ENCODE measurements at places on chromosomes 2 and 18.

GRCh38 chr18:2636126-2636631 is 19.3 kb upstream of the SMCHD1 start:
- no peak for DNase-seq

GRCh38 chr2:236797411-236797810 is 227.8 kb downstream of the ACKR3 start:
- no peak for DNase-seq

DNA sequence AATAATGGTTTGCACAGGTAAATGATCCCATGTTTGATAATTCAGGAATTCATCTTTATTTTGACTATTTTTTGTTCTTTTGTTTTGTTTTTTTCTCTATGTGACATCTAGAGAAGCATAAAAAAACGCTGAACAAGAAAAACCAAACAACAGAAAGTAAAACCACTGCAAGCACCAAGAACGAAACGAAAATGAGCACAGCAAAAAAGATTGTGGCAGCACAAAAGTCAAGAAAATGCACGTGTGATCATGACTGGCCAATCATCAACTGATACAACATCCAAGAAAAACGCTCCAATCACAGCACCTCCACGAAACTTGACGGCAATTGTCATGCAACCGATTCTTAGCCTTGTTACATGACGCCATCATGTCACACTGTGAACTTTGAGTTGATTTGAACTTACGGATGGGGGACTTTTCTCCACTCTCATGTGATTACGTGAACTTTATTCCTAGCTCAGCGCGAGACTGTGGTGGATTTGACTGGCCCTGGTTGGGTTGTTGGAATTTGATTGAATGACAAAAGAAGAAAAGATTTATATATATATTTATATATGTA is 318.7 kb downstream of the CELF4 start:
- DNase-seq: no peak

DNA sequence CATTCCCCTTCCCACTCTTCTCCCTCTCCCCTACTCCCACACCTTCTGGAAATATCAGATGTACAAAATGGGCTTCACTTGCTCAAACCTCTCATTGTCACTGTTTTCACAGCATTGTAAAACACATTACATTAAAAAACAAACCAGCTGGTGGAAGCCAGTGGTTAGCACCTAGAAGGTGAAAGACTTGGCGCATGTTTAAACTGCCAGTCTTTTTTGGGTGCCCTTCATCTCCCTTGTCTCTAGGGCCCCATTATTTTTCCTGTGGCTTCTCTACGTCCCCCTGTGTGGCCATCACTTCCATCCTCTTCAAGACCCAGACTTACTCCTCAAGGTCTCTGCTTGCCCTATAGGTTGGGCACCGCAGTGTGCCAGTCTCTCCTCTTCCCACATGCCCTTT is 34.9 kb downstream of the MGAT5 start:
- no peak for DNase-seq

DNA sequence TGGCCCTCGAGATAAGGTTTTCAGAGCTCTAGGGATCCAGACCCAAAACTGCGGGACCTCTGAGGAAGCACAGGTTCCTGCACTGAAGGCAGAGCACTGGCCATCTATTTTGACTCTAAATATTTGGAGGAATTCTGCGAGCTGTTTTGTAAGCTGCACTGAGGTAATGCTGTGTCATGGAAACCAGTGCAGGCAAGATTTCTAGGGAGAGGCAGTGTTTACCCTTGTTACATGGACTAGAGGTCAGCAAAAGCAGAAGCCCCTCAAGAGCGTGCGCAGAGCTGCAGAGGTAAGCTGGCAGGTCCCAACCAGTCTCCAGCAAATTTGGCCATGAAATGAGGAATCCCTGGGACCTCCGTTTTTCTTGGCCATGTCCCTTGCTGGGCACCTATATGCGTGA is 137.3 kb downstream of the RNF152 start:
- no peak for DNase-seq

- DNase-seq: no peak
Measured at GRCh38 chr2:137056704-137057103, 291.4 kb downstream of the THSD7B start.

DNA sequence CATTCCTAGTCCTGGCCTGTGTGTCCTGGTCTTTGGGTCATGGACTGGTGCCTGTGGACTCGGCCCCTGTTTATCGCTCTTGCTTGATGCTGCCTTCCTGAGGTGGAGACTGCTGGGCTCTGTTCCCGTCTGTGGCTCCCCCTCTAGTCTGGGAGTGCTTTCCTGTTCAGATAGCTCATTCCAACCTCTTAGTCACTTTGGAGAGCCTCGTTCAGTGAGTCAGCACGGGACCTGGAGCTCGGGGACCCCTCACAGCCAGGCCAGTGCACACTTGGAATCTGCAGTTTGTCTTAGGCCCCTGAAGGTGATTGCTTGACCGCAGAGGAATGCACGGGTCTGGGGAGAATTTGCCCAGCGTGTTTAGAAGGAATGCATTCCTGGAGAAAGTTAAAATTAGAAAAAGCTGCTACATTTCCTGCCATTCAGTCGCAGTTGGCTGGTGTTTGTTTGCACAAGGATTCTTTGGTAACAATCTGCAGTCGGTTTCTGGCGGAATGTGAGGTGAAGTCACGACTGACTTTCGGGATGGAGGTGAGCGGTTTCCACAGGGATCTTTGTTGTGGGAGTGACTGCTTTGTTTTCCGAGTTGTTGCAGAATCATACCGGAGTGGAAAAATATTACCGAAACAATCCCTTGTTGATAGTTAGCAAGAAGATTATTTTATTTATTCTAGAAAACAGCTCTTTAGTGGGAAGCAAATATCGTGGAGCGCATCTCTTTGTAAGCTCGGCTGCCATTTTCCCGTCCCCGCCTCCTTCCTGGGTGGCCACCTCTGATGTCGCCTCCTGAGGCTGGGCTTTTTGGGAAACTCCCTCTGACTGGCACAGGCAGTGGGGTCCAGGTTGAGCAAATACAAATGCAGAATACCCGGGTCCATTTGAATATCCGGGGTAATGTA is 29.6 kb downstream of the SH3BP4 start:
- peak; percentile 92 for DNase-seq

DNA sequence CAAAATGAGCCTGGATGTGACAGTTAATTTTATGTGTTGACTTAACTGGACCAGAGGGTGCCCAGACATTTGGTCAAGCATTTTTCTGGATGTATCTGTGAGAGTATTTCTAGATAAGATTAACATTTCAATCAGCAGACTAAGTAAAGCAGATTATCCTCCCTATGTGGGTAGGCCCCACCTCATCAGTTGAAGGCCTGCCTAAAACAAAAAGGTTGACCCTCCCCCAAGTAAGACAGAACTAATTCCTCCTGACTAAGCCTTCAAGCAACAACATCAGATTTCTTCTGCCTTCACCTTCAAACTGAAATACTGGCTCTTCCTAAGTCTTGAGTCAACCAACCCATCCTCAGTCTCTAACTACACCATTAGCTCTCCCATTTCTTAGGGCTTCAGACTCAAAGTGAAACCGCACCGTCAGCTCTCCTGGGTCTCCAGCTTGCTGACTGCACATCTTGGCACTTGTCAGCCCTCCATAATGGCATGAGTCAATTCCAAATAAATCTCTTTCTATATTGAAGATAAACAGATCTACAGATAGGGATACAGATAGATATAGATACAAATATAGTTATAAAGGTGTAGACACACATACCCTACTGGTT is 47.9 kb downstream of the MEMO1 start:
- no peak for DNase-seq

DNA sequence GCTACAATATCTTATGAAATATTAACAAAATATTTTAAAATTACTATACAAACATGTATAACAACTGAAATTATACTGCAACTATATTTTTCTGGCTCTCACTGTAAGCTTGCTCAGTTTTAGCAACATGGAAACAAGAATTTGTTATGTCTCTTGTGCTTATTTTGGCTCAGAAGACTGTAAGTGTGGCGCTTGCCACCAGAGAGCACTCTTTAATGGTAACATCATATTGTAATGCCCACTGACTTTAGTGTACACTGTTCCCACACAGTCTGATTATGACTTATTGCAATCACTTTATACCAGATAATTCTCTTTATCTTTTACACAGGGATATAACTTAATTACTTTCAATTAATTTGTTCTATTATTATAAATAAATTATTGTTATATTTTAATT is 1500.6 kb upstream of the TMEFF2 start:
- DNase-seq: peak; percentile 11

GRCh38 chr2:212618636-212619035 is 80.0 kb upstream of the ERBB4 start:
- DNase-seq: peak; percentile 9

DNA sequence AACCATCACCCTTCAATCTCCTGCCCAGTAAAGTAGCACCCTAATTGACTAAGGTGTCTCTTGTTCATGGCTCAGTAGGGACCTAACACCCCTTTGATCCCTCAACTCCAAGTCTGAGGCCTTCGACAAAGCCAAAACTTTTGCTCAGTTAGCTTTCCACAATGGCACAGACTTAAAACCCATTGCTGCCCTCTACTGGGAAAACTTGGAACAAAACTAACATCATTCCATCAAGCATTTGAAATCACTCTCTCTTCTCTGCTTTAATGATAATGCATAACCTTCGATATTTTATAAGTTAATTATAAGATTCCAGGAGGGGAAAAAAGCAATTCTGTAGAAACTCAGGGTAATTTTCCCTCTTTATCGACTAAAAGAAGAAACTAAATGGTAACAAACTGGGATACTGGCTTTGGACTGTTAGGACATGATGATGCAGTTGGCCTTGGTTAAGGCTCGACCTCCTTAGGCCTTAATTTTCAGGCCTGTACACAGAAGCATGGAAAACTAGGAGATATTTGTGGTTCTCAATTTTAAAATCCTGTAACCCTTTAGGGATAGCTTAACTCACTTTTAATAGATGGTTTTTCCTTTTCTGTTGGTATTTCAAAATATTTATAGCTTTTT is 127.8 kb downstream of the STK39 start:
- peak; percentile 28 for DNase-seq

GRCh38 chr2:231200805-231201474 is 2.5 kb downstream of the ARMC9 start:
- no peak for DNase-seq

DNA sequence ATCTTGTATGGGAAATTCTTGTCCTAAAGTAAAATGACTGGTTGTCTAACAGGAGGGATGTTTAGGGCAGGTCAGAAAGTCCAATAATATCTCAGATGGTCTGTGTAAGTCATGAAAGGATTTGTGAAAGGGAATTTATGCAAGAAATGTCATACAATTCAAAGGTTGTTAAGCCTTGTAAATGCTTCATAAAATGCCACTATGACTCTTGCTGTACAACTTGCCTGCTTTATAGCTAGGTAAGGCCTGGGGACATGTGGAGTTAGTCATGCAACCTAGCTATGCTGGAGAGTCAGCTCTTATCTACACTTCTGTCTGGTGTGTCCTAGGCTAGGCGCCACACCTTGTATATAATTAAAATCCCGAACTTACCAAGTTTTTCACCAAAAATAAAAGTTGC is 36.9 kb upstream of the VWA3B start:
- no peak for DNase-seq

DNA sequence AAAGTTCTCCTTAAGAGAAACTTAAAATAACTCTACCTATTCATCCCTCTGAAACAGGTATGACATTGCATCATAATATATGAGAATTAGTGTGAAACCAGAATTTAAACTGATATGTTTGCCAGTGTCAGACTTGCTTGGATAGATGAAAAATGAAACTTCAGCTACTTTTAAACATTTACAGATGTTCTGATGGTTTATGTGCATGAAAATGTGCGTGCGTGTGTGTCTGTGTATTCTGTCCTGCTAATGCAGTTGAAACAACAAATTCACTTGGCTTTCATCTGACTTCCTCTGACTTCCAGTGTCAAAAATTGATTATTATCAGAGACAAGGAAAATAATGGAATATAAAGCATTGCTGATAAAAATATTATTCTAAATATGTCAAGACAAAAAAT is 719.4 kb downstream of the LRP1B start:
- no peak for DNase-seq

- DNase-seq: peak; percentile 26
Measured at GRCh38 chr2:35454966-35455638, 900.5 kb upstream of the CRIM1 start.

DNA sequence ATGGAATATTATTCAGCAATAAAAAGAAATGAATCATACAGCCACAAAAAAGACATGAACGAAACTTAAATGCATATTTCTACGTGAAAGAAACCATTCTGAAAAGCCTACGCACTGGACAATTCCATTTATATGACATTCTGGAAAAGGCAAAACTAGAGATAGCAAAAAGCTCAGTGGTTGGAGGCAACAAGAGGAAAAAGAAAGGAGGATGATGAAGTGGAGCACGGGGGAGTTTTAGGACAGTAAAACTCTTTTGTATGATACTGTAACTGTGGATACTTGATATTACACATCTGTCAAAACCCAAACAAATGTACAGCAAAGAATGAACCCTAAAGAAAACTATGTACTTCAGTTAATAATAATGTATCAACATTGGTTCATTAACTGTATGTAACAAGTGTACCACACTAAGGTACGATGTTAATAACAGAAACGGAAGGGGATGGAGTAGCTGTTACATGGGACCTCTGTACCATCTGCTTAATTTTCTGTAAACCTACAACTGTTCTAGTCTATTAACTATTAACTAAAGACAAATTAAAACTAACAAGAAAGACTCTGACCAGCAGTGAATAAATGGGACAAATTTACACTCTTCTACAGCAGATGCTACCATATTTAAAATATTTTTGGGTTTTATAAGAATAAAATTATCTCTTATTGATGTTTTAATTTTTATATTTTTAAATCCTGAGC is 31.5 kb downstream of the ROCK2 start:
- DNase-seq: no peak

- DNase-seq: no peak
Measured at GRCh38 chr2:30730736-30731647, 76.3 kb downstream of the CAPN13 start.

DNA sequence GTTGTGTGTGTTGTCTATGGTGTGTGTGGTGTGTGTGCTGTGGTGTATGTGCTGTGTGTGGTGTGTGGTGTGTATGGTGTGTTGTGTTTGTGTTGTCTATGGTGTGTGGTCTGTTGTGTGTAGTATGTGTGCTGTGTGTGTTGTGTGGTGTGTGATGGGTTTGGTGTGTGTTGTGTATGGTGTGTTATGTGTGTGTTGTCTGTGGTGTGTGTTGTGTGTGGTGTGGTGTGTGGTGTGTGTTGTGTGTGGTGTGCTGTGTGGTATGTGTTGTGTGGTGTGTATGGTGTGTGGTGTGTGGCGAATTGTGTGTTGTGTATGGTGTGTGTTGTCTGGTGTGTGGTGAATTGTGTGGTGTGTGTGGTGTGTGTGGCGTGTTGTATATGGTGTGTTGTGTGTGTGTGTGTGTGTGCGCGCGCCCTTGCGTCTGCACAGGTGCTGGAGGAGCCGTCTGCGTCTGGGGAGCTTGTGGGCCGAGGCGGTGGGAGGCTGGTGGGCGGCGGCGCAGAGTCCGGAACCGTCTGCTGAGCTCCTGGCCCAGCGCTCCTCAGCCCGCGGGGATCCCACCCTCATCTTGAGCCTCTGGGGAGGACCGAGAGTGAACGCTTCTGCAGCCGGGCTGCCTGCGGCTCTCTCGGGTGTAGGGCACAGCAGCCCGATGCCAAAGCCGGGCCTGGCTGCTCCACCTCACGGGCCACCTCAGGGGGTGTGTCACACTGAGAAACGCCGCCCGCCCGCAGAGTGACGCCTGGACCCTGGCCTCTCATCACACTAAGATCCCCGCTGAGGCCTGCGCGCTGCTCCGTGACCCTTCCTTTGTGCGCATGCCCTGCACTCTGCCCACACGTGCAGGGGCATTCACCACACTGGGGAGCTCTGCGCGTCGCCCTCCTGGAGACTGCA is 8.8 kb upstream of the ADI1 start:
- DNase-seq: no peak

- no peak for DNase-seq
Measured at GRCh38 chr2:231000211-231000904, 4.4 kb downstream of the SPATA3 start.

GRCh38 chr2:206935991-206936842 is 3.1 kb upstream of the CPO start:
- no peak for DNase-seq

Data from urothelium cell line (cell line).